Umbilical cord (tissue), 2 donors: ENCODE measurements at places on chromosomes 7 and 10.

DNA sequence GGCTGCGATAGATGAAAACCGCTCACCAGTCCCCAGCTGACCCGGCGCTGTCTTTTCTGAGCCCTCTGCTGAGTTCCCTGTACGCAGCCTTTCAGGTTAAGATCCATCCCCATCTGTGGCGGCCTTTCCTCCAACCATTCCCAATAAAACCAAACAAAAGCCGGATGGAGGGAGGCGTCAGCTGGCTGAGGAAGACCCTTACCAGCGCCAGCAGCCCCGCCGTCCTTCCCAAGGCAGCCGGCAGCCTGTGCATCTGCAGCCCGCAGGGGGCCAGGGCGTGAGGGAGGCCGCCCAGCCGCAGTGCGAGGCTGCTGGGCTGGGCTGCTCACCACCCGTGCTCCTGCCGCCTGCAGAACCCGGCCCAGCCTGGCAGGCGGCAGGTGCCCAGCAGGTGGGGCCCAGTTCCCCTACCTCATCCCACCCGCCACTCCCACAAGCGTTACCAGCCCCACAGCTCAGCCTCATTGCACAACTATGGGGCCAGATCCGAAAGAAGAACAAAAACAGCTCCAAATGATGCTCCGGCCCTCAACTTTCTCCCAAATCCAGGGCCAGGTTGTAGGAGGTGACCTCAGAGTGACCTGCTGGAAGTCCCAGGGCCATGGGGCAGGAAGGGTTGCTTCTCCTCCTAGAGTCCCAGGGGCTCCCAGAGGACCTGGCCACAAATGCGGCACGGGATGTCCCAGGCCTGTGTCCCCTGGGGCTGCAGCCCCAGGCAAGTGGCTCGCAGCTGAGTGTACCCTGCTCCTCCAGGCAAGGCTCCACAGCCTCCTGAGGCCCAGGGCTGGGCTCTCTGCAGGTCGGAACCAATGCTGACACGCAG lies 23.8 kb downstream of the PAPOLB start:
- DNase-seq, result no peak

GRCh38 chr10:105596749-105597148 lies 955.7 kb downstream of the SORCS3 start:
- no peak for DNase-seq

DNA sequence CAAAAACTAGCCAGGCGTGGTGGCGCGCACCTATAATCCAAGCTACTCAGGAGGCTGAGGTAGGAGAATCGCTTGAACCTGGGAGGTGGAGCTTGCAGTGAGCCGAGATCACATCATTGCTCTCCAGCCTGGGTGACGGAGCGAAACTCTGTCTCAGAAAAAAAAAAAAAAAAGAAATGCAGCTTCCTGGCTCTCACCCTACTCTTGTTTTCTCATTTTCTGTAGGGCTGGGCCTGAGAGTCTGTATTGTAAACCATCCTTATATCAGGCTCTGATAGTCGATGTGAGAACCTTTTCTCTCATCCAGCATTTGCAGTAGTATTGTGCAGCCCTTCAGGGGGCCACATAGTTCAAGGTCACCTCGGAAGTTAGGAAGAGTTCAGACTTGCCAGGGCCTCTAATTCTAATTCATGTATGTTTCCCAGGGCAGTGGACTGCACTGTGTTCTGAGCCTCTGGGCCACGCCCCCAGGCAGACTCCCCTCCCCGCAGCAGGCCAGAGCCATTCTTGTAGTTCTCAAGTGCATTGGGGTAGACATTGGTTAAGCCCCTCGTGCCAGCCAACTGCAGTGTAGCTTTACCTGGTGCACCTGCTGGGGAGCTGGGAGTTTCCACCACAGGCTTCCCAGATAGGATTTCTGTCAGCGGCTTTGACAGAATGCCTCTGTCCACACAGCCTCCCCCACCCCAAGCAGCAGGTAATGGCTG lies 38.3 kb upstream of the PDCD4 start:
- no peak for DNase-seq

DNA sequence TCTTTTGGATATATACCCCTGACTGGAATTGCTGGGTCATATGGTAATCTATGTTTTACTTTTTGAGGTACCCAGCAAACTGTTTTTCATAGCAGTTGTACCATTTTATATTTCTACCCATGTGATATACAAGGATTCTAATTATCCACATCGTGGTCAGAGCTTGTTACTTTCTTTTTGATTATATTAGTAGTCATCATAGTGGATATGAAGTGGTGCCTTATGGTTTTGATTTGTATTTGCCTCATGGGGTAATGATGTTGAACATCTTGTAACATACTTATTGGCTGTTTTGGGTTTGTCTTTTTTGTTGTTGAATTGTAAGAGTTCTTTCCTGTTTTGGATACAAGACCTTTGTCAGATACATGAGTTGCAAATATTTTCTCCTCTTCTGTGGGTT lies 51.7 kb downstream of the MAPK8 start:
- DNase-seq, result no peak

GRCh38 chr7:17640730-17641377 lies 299.4 kb downstream of the SNX13 start:
- no peak for DNase-seq

DNA sequence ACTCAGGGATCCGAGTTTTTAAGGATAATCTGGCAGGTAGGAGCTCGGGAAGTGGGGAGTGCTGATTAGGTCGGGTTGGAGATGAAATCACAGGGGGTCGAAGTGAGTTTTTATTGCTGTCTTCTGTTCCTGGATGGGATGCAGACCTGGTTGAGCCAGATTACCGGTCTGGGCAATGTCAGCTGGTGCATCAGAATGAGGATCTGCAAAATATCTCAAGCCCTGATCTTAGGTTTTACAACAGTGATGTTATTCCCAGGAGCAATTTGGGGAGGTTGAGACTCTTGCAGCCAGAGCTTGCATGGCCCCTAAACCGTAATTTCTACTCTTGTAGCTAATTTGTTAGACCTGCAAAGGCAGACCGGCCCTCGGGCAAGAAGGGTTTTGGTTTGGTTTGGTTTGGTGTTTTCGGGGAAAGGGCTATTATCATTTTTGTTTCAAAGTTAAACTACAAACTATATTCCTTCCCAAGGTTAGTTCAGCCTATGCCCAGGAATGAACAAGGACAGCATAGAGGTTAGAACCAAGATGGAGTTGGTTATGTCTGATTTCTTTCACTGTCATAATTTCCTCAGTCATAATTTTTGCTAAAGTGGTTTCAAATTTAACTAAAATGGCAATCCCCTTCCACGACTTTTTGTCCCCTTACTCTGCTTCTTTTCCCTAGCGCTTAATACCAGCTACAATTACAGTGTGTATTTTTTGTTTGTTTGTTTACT lies 20.6 kb upstream of the PIK3CG start:
- DNase-seq, result no peak

DNA sequence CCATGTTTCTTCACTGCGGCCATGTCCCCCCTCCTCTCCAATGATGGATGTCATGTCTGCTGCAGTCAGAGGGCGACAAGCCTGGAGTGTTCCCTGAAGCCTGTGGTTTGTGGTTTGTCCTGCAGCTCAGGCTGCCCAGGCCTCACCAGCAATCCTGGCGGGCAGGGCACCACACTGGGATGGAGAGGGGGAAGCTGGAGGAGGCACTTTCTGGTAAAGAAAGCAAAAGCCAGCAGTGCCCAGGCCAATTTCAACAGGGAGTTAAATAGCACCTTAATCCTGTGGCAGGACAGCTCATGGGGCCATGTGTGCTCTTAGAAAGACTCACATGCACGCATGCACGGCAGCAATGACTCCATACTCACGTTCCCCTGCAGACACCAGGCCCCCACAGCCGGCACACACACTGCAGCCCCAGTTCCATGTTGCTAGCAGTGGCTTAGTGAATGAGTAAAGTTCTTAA lies 158.3 kb downstream of the EGFR start:
- DNase-seq, result no peak

- DNase-seq, result no peak
Observed at GRCh38 chr7:151568956-151569940, 49.6 kb upstream of the RHEB start.

- no peak for DNase-seq
Observed at GRCh38 chr10:88249450-88249849, 333.7 kb downstream of the RNLS start.

GRCh38 chr7:22584179-22584578 lies 84.2 kb upstream of the STEAP1B start:
- DNase-seq, result no peak

- peak; percentile 50 for DNase-seq
Observed at GRCh38 chr7:36279200-36279925, 110.3 kb upstream of the ANLN start.

DNA sequence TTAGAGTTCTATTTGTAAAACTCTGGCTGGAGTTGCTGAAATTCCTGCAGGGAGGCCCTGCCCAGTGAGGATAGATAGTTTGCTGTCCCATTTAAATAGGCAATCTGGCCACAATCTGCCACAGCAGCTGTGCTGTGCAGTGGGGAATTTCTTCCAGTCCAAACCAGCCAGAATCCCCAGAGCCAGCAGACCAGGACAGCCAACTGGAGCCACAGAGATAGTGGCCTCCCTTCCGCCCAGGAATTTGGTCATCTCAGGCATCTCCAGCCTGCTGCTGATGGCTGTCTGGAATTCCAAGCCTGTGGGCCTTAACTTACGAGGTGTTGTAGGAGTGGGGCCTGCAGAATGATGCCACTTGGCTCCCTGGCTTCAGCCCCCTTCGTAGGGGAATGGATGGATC lies 643.4 kb downstream of the DNAJB9 start:
- no peak for DNase-seq

GRCh38 chr7:48563334-48563733 lies 361.0 kb upstream of the CDC14C start:
- DNase-seq, result peak; percentile 1

DNA sequence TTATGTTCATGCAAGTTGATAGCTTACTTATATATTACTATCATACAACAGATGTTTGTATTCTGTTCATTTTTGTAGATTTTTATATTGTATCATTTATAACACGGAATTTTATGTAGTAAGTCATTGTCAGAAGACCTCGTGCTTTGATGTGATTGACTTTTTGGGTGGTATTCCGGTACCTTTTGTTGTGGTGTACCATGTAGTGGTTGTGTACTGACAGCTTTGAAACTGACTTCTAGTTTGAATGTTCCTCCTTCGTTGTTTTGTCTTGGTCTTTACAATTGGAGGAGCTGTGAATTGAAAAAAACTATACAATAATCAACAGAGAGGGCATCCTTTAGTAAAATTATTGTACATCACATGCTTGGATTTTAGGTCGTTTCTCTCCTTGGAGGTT lies 61.5 kb downstream of the WAC start:
- no peak for DNase-seq

DNA sequence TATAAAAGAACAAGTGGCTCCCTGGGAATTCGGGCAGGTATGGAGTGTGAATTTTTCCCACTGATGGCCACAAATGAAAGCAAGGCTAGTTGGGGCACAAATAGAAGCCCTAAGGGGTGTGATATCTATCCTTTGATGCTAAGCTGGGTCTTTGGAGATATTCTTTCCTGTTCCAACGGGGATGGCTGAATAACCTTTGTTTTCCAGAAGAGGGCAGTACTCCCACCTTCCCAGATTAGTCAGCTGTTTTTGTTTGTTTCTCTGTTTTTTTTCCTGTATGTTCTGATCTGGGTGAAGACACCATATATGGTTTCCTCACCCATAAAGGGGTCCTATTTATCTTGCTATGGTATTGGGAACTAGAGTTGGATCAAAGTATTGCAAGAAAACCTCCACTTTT lies 947.7 kb upstream of the SORCS1 start:
- no peak for DNase-seq

DNA sequence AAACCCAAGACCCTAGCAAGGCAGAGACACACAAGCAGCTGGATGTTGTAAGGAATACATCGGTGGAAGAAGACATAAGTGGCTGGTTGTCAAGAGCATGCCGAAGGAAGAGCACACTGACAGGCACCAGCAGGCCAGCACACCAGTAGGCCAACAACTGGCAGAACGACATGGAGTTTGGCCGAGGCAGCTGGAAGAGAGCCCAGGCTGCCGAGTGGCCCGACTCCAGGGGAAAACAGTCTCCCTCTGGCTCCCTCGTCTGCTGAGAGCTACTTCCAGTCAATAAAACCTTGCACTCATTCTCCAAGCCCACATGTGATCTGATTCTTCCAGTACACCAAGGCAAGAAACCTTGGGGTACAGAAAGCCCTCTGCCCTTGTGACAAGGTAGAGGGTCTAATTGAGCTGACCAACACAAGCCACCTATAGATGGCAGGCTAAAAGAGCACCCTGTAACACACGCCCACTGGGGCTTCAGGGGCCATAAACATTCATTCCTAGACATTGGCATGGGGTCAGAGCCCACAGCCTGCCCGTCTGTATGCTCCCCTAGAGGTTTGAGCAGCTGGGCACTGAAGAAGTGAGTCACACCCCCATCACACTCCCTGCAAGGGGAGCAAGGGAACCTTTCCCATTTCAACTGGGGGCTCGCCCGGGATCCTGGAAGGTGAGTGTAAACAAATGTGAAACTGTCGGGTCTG lies 14.7 kb upstream of the TNS3 start:
- no peak for DNase-seq

DNA sequence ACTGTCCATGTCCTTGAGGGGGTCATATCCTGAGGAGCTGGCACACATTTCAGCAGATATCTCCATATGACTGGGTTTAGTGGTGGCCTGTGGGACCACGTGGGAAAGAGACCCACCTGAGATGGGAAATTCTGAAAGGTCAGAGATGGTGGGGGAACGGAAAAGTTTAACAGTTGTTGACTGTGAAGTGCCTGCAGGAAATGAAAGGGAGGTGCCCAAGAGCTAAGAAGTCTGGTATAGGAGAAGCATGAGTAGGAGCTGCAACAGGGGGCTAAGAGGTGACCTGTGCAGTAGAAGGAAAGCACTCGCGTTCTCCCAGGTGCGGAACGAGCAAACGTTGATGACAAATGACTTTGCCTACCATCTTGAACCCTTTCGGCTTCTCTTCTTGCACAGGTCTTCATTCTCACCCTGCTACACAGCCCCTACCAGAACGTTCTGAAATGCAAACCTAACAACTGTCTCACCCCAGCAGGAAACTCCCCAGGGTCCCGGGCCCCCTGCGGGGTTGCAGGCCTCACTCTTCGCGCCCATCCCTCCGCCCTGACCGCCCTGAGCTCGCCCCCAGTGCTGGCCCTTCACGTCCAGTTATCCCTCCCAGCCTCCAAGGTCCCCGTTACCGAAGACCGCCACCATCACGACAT lies 9.8 kb upstream of the FXYD4 start:
- no peak for DNase-seq

GRCh38 chr10:79608505-79609375 lies 2.0 kb upstream of the SFTPA1 start:
- no peak for DNase-seq

- DNase-seq, result peak; percentile 81
Observed at GRCh38 chr10:35417795-35418194, 81.5 kb downstream of the CCNY start.
